ENCODE measurements at places on chromosomes 6 and 20. TPM values are rescaled to one million over a fixed set of nuclear protein-coding genes. Genes with fewer than 3 reads are reported as not detected.

DNA sequence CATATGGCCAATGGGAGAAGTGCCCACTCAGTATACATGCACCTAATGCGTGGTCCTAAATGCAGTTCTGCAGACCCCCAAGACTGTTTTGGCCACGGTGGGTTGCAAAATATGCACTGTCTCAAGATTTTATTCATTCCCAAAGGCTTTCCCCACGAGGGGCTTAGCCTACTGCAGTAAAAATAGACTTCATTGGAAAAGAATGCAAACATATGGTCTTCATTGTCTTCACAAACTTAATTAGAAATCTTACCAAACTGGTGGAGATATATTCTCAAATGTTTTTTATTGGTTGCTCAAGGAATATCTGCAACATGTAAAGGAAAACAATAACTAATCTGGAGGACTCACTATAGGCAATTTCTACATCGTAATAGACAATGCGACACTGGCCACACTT is 31.6 kb upstream of the PRL start:
- no peaks in the 10 kb centered on the region for H3K27me3 ChIP-seq
- no peak overlapping the region for H3K27ac ChIP-seq
- H3K4me1 ChIP-seq, result no peaks in the 10 kb centered on the region
- H3K4me3 ChIP-seq, result no peak overlapping the region

- H3K27me3 ChIP-seq, result peaks cover 13% of the 10 kb centered on the region
- no peak overlapping the region for H3K27ac ChIP-seq
- no peaks in the 10 kb centered on the region for H3K36me3 ChIP-seq
- no peak for DNase-seq
- H3K4me3 ChIP-seq, result no peak overlapping the region
- no peaks in the 10 kb centered on the region for H3K4me1 ChIP-seq
Measured at GRCh38 chr20:20820785-20821483, 108.5 kb upstream of the RALGAPA2 start.

DNA sequence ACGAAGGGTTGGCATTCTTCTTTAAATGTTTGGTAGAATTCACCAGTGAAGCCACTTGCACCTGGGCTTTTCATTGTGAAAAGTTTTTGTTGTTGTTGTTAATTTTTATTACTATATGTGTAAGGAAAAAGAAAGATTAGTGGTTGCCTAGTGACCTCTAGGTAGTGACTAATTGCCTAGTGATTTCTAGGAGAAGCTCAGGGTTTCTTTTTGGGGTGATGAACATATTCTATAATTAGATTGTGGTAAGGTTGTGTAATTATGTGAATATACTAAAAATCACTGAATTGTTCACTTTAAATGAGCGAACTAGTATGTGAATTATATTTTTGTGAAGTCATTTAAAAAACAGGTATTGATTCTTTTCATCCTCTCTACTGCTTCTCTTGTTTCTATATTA is 123.8 kb upstream of the TMEM170B start:
- H3K36me3 ChIP-seq, result peaks cover 12% of the 10 kb centered on the region
- H3K4me3 ChIP-seq, result no peak overlapping the region
- DNase-seq, result no peak
- peaks cover 52% of the 10 kb centered on the region for H3K4me1 ChIP-seq
- H3K27ac ChIP-seq, result peak overlapping the region; percentile 73

DNA sequence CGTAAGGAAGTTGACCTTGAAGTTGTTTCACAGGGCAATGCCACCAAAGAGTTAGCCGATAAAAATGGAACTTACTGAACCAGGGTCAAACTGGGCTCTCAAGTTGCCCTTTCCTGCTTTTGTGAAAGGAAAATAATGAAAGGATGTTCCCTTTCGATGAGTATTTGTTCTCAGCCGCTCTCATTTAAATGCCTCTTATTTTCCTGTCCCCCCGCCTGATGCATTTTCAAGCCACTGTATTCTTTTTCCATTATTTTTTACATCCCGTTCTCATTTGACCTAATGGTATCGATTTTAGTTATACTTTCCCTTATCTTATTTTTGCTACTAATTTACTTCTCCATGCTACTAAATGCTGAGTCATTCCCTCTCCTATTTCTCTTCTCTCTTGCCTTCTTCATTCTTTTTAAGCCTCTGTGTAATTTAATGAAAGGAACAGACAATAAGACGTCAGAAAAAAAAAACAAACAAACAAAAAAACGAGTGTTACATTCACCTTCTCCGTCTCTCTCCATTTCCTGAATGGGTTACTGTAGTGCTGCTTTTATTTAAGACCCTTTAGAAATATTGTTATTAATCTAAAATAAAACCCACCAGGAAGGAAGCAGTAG is 655 bp upstream of the NDUFAF4 start:
- H3K4me1 ChIP-seq, result peaks cover 34% of the 10 kb centered on the region
- peak overlapping the region; percentile 92 for H3K27ac ChIP-seq
- peak overlapping the region; percentile 84 for H3K4me3 ChIP-seq
- DNase-seq, result no peak
- H3K36me3 ChIP-seq, result peaks cover 17% of the 10 kb centered on the region

DNA sequence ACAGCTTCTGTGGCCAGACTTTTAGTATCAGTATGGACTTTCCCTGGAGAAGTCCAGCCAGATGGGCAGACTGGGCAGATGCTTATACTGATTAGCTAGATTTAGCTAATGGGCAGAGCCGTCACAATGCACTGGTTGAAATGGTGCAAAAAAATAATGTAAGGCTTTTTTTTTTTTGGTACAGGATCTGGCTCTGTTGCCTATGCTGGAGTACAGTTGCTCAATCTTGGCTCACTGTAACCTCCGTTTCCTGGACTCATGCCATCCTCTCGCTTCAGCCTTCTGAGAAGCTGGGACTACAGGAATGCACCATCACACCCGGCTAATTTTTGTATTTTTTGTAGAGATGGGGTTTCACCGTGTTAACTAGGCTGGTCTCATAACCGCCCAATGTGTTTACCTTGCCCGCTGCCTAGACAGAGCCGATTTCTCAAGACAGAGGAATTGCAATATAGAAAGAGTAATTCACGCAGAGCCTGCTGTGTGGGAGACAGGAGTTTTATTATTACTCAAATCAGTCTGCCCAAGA is 16.4 kb upstream of the KIFC1 start:
- no peaks in the 10 kb centered on the region for H3K36me3 ChIP-seq
- no peak overlapping the region for H3K27ac ChIP-seq
- H3K4me3 ChIP-seq, result no peak overlapping the region

- H3K4me3 ChIP-seq, result no peak overlapping the region
- H3K27ac ChIP-seq, result no peak overlapping the region
- H3K27me3 ChIP-seq, result peaks cover 6% of the 10 kb centered on the region
- DNase-seq, result no peak
Measured at GRCh38 chr6:100121854-100122609, 128.0 kb upstream of the MCHR2 start.

DNA sequence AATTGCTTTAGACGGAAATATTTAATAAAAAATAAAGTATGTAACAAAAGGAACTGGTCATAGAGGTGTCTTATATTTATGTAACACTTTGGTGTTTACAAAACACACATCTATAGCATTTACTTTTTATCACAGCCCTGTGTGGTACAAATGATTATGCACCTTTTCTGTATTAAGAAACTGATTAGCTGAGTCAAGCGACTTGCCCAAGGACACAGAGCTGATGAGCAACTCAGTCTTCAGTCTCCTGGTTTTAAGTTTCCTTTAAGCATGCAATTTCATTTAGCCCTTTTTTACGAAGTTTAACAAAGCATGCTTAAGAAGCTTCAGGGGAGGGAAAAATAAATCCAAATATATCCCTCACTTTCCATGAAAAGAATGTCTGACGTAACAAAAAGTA is 2.5 kb downstream of the DCDC2 start:
- H3K27ac ChIP-seq, result no peak overlapping the region
- H3K4me3 ChIP-seq, result no peak overlapping the region

MAK gene
- 0.05 TPM for total RNA-seq

C4B gene
- total RNA-seq, result 2.9 TPM

TRIM15 gene
- total RNA-seq, result not detected

ERVFRD-1 gene
- total RNA-seq, result not detected

LPA gene
- not detected for total RNA-seq

All from activated CD8-positive, alpha-beta T cell treated with anti-CD3 and anti-CD28 coated beads, Interleukin-2, amount 10 ng/mL, durations not matched to agents 7 days and 5 days (primary cell).